ENCODE measurements at places on chromosomes 16 and 17.

- peak; percentile 12 for DNase-seq
Observed at GRCh38 chr16:1645914-1646525, 32.1 kb upstream of the JPT2 start.

- DNase-seq: no peak
Observed at GRCh38 chr17:39525801-39526506, 64.7 kb downstream of the CDK12 start.

DNA sequence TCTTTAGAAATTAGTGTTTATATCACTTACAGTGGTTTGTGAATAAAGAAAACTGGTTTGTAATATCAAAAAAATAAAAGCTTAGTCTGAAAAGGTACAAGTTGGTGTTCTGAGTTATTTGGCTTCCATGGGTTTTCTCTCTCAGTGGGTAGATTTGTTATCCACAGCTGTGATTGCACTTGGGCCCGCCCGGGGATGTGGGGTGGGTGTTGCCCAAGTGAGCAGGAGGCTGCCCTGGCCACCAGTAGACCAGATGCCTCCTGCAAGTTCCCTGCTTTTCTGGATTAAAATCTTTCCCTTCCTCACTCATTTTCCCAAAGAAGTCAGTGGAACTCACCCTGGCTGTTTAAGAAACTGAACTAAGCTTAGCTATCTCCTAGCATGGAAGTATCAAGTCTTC lies 380.6 kb downstream of the RBFOX1 start:
- DNase-seq: no peak

- DNase-seq: no peak
Observed at GRCh38 chr16:30503403-30504296, 22.7 kb downstream of the ZNF768 start.

- DNase-seq: no peak
Observed at GRCh38 chr16:68093816-68094613, 8.8 kb downstream of the NFATC3 start.

- DNase-seq: no peak
Observed at GRCh38 chr17:78366109-78366848, 6.4 kb upstream of the SOCS3 start.

DNA sequence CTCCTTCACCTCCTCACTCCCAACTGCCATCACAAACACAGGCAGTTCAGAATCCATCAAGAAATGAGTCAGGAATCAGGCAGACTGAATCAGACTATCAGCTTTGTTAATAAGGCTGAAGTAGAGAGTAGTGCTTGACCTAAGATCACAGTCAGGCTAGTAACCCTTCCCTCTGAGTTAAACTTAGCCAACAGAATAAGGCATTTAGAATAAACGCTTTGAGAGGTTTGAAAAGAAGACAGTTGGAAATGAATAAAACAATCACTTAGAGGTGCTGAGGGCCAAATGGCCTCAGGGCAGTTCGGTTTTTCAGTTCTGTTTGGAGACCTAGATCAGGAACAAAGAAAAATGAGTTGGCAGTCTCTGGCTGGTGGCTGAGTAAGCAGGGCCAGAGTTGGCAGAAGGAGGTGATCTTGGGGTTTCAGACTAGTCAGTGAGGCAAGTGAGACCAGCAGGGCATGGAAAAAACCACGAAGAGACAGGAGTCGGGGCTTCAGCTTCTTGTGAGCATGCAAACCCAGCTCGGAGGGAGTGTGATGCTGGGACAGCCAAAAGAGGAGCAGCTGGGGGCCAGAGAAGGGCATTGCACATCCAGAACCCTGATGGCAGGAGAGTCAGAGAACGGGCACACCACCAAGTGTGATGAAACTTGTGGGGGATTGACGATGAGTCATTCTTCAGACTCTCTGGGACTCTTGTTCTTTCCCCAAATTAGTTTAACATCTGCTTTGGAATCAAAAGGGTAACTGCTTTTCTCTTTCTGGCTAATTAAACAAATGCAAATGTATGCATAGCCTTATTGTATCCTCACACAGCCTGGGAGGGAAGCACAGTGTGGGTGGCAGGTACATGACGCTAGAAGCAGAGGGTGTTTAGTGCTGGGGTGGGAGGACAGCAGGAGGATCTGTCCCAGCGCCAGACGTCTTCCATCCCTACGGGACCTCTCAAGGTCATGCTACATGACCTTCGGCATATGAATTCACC lies 54.8 kb downstream of the SPECC1 start:
- DNase-seq: no peak

GRCh38 chr17:6901086-6901485 lies 69.6 kb upstream of the TEKT1 start:
- no peak for DNase-seq

GRCh38 chr17:57706761-57707160 lies 38.3 kb downstream of the CCDC182 start:
- no peak for DNase-seq

GRCh38 chr17:62871291-62871690 lies 63.2 kb upstream of the MARCHF10 start:
- no peak for DNase-seq

DNA sequence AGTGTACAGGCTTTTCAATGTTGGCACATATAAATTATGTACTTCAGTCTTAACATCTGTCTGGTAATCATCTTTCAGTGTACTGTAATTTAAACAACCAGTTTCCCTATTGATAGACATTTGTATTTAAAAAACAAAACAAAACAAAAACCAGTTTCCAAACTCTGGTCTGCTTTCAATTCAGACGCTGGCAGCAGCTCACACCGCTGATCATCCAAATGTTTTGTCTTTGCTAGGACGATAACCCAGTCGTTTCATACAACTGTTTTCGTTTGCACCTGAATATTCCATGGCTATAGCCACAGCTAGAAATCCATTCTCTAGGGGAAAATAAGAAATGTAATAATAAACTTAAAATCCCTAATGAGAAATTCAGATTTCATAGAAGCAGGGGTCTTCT lies 47.8 kb downstream of the RBFOX1 start:
- no peak for DNase-seq

DNA sequence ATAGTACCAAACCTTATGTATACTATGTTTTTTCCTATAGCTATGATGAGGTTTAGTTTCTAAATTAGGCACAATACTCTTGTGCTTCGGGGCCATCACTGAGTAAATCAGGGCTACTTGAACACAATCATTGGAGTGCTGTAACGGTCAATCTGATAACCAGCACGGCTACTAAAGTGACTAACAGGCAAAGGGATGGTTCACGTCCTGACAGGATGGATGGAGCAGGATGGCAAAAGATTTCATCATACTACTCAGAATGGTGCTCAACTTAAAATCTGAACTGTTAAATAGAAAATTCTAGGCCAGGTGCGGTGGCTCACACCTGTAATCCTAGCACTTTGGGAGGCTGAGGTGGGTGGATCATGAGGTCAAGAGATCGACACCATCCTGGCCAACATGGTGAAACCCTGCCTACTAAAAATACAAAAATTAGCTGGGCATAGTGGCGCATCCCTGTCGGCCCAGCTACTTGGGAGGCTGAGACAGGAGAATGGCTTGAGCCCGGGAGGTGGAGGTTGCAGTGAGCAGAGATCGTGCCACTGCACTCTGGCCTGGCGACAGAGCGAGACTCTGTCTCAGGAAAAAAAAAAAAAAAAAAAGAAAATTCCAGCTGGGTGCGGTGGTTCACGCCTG lies 7.0 kb downstream of the TUFM start:
- DNase-seq: no peak

DNA sequence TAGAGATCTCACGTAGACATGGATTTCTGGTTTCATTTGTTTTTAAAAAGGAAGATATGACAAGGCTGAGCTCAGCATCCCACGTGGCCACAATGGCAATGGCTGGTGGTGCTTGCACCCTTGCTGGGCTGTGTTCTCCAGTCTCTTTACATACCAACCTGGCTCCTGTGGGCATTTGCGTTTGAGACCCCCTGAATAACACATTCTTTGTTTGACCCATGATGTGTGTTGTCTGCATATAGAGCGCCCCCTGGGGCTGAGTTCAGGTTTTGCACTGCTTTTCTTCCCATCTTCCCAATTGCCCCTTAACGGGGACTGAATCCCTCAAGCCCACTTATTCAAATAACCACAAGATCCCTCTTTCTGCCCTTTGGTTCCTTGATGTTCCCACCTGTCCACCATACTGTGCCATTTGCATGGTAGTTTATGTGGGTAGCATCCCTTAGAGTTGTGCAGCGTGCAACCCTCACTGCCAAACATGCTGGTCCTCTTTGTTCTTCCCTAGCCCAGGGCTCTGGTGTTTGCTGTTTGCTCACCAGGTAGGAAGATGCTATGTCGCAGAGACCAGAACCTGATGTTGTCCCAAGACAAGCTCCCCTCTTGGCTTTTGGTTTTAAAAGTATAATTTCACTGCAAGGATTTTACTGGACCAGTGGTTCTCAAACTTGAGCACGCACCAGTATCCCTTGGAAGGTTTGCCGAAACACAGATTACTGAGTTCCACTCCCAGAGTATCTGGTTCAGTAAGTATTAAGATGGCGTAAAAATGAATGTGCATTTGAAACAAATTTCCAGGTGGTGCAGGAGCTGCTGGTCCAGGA lies 38.5 kb upstream of the NKD1 start:
- peak; percentile 5 for DNase-seq

GRCh38 chr17:39804839-39805238 lies 59.3 kb downstream of the IKZF3 start:
- no peak for DNase-seq

DNA sequence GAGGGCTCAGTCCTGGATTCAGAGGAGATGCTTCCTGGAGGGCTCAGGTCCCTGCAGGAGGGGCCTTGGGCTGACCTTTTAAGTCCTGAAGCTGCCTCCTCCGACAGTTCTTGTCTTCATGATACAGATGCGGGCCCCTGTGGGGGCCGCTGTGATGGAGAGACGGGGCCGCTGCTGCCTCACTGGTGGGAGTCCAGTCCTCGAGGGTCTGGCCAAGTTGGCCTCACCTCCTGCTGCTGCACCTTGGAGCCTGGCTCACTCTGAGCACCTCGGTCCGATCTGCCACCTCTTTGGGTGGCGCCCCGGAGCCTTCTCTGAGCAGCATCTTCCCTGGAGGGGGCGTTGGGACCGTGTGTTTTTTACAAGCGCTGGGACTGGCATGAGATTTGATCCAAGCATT lies 79.1 kb downstream of the KLHDC4 start:
- DNase-seq: no peak

DNA sequence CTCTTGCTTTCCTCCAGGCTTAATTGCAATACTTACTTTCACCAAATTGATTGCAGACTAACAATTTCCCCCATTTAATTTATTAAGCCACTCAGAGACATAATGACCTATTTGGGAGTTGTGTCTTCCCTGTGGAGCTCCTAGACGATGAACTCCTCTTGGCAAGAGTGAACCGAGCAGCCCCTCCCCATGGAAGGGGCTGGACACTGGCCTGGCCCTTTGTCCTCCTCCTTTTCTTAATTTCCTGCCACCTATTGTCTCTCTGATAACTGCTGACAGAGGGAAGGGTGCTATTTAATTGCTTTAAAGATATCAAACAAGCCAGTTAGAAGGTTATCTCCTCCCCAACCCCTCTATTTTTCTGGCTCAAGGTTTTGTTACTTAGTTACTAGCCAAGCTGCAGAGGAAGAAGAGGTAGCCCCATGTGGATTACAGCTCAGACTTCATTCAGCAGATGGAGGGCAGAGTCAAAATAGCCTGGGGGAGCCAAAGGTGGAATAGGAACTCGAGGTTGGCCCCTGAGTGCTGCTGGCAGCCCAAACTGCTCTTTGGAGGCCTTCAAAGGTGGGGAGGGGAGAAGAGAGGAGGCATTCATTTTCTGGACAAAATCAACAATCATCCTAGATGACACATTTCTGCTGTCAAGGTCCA lies 3.7 kb upstream of the SSTR2 start:
- DNase-seq: no peak

- DNase-seq: no peak
Observed at GRCh38 chr17:73256220-73256619, 5.5 kb downstream of the CPSF4L start.

DNA sequence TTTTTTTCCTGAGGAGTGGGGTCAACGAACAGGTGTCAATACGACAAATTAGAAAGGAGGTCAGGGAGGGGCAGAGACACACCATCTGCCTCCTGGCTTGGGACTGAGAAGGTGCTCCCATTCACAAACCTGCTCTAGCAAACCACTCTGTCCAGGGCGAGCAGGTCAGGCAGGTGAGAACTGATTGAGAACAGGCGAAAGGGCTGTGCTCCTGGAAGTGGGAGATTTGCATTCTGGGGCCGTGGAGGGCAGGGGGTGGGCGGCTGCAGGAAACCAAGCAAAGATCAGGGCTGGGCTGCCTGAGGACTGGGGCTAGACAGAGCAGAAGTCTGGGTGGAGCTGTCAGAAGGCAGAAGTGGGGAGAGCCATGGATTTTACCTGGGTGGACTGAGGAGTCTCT lies 98.9 kb upstream of the NLRP1 start:
- no peak for DNase-seq

GRCh38 chr16:64531401-64531800 lies 590.5 kb downstream of the CDH11 start:
- DNase-seq: no peak

GRCh38 chr16:9124908-9125584 lies 33.6 kb downstream of the HAPSTR1 start:
- no peak for DNase-seq

DNA sequence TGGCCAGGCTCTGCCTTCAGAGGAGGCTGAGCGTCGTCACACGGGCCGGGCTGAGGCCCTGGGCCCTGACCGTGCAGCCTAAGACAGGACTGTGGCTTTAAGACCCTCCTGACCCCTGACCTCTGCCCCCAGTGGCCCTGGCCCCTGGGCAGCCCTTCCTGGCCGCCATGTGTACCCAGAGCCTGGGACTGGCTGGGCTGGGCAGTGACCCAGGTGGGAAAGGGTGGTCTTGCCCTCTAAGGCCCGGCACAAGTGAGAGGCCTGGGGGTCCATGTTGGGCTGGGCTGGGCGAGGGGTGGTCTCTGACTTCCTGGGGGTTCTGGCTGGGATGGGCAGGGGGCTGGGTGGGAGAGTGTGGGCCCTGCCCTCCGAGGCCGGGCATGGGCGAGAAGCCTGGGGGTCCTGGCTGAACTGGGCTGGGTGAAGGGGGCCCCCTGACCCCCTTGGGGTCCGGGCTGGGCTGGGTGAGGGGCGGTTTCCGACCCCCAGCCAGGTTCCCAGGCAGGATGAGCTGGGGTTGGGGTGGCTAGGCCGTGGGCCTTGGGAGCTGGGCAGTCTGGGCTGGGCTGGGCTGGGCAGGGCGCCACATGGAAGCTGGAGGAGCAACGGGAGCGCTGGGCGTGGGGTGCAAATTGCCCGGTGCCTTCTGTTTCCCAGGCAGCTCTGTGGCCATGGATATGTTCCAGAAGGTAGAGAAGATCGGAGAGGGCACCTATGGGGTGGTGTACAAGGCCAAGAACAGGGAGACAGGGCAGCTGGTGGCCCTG lies at the start of gene CDK3:
Gene CDK3, plus strand, starts transcription at position 101 of the 767 bp plus-strand sequence. Its CDS starts 571 bp downstream, at position 672.
- DNase-seq: no peak
